Activated CD4-positive, alpha-beta T cell treated with anti-CD3 and anti-CD28 coated beads for 36 hours (primary cell): ENCODE measurements at places on chromosomes 5 and 9.
A peak's percentile ranks its signal among the peaks of the same experiment; 100 is the strongest.

GRCh38 chr5:171776213-171776612, 9.4 kb upstream of the SMIM23 start:
- no peak for DNase-seq

DNA sequence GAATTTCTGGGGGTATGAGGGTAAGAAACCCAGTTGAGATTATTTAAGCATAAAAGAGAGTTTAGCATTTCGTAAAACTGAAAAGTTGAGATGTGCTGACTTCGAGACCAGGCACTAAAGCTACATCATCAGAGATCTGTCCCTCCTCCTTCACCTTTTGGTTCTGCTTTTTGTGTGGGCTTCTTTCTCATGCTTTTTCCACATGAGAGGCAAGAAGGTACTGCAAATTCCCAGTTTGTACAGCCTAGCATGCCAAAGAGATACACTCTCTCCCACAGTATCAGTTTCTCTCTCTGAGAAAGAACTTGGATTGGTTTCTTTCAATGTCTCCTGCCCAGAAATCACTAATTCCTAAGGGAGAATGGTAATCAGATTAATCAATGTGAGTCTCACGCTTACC, 584.7 kb downstream of the SEMA5A start:
- DNase-seq = no peak

GRCh38 chr9:22033012-22033630, 24.0 kb upstream of the CDKN2B start:
- no peak for DNase-seq

DNA sequence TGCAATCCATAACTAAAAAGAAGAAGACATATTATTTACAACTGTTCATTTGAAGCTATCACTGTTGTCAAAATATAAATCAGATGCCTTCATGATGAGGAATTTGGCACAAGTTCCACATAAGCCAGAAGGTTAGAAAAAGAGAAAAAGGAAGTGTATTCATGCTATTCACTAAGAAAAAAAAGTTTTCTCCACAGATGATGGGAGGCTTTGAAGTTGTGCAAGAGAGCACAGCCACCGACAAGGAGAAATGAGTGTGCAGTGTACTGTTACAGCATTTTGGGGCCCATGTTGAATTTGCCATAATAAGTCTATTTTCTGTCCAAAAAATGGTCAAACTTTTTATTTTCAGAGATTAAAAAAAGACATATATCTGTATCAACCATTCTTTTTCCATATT, 32.9 kb upstream of the IFNK start:
- no peak for DNase-seq

DNA sequence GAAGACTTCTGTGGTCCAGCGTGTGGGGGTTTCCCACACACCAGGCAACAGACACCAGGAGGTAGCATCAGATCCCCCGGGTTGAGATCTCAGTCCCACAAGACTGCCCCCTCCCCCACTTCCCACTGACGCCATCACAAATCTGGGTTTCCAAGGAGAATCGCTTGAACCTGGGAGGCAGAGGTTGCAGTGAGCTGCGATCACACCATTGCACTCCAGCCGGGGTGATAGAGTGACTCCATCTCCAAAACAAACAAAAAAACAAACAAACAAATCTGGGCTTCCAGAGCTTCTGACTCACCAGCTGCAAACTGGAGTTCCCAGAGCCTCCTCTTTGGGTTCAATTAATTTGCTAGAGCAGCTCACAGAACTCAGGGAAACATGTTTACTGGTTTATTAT, 4.7 kb upstream of the GBGT1 start:
- no peak for DNase-seq

DNA sequence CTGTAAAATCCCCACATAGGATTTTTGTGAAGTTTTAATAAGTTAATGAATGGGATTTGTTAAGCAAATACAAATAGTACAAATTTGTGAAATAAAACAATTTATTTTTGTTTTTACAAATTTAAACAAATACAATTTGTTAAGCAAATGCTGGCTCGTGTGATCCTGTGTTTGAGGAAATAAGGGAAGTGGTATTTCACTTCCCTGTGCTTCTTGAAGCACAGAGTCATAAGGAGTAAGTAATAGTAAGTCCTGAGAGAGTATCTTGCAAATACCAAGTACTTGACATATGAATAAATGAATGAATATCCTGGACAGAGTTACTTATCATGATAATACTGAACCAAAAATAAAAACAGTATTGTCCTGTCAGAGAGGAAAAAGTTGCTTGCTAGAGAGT, 9.1 kb downstream of the SMIM3 start:
- DNase-seq = no peak

- no peak for DNase-seq
Measured at GRCh38 chr9:72228282-72228681, 79.0 kb downstream of the GDA start.

- no peak for DNase-seq
Measured at GRCh38 chr9:35179347-35180280, 17.8 kb downstream of the UNC13B start.

- no peak for DNase-seq
Measured at GRCh38 chr9:135010921-135011320, 76.5 kb upstream of the OLFM1 start.

DNA sequence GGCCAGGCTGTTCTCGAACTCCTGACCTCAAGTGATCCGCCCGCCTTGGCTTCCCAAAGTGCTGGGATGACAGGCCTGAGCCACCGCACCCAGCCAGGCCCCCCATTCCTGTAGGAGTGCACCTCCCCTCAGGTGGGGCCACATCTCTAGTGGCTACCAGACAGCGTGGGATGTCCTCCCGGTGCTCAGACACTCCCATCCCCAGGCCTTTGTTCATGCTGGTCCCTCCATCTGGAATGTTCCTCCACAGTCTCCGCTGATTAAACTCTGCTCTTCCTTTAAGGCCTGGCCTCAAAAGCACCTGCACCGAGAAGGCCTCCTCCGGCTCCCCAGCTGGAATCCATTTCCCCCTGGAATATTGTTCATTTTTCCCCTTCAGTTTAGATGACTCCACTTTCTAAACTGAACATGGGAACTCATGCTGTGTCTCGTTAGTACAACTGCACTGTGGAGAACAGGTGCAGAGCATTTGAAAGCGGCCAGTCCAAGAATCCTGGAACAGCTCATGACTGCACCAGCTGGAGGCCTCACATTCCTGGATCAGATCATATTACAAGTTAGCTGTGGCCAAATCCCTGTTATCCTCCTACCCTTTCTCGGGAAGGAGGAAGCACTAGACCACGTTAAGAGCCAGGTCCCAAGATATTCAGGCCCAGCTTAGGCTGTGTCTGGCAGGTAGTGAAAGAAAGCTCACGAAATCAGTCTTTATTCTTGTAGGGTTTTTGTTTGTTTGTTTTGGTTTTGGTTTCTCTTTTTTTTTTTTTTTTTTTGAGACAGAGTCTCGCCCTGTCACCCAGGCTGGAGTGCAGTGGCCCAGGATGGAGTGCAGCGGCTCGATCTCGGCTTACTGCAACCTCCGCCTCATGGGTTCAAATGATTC, 10.8 kb upstream of the PRRC2B start:
- DNase-seq = no peak

DNA sequence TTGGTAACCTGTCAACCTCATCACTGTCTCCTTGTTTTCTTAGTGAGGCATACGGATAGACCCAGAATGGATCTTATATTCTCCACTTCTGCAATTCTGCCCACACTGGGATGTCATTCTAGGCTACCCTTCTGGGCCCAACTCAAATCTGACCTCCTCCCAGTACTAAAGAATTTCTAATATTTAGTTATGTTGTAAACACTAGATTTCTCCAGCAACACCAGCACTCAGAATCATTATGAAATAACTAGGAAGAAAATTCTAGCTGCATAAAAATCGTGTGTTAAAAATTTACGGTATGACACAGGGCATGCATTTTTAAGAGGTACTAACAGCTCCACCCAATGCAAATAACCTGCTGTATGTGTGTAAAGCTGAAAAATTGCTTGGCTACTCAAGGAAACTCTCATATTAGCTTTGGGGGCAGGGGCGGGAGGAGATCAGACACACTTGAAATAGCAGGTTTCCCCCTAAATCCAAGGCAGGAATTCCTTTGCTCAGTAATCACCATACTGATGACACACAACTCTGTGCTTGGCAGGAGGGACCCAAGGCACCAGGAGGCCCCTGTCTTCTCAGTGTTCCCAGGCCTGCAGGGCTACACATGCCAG, 27.3 kb downstream of the MACROH2A1 start:
- no peak for DNase-seq

- DNase-seq = no peak
Measured at GRCh38 chr9:96524764-96525163, 74.8 kb downstream of the HABP4 start.

- peak; percentile 84 for DNase-seq
Measured at GRCh38 chr9:34992376-34992951, 2.9 kb downstream of the DNAJB5 start.

- DNase-seq = no peak
Measured at GRCh38 chr9:83509402-83509801, 28.8 kb downstream of the FRMD3 start.

- DNase-seq = no peak
Measured at GRCh38 chr9:95773053-95773418, 102.5 kb upstream of the ERCC6L2 start.

GRCh38 chr9:120893611-120894307, 16.8 kb upstream of the PHF19 start:
- peak; percentile 52 for DNase-seq

DNA sequence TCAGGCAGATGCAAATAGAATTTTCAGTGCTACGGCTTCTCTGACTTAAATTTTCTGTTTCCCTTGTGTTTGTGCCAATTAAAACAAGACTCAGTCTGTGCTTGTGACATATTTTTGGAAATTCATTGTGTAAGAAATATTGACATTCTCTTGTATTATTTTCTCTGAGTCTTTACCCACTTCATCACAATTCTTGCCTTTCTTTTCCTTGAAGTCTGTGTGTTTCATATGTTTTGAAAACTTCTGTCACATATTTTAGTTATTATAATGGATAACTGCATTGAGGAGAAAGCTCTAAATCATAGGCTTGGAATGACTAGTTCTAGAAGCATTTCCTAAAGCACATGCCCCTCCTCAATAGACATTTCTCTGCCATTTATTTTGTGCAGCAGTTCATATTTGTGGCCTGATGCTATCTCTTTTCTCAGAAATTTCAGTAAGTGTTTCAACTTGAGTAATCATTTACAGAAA, 206.6 kb downstream of the PALM2AKAP2 start:
- DNase-seq = no peak

GRCh38 chr9:75039801-75040200, 11.7 kb upstream of the CARNMT1 start:
- DNase-seq = peak; percentile 56

- no peak for DNase-seq
Measured at GRCh38 chr5:123802298-123802951, 290.4 kb downstream of the CSNK1G3 start.

GRCh38 chr5:78320401-78320800, 25.9 kb upstream of the AP3B1 start:
- peak; percentile 8 for DNase-seq

DNA sequence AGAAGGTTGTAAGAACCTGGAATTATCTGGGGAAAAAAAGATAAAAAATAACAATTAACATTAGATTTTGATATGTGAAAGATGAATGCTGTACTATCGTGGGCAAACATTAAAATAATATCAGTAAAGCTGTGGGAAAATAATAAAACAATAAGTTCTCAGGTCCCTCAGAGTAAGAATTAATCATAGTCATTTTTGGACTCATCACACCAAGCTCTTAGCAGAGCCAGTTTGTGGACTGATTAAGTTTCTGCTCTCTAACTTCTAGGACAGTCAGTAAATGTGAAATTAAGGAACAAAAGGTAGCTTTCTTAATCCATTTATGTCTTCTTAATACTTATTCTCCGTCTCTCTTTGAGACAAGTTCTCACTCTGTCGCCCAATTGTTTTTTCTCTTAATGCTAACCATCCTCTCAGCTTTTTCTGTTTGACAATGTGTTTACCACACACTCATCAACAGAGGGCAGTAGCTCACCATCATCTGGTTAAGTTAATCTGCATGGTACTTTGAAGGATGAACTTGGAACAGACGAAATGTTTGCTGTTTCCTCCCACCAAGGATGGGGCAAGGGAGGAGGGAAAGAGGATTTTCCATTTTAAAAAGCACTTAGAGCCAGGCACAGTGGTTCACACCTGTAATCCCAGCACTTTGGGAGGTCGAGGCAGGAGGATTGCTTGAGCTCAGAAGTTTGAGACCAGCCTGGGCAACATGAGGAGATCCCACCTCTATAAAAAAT, 5.3 kb upstream of the ACO1 start:
- DNase-seq = peak; percentile 56

GRCh38 chr9:121748727-121749423, 97.4 kb downstream of the DAB2IP start:
- DNase-seq = no peak

DNA sequence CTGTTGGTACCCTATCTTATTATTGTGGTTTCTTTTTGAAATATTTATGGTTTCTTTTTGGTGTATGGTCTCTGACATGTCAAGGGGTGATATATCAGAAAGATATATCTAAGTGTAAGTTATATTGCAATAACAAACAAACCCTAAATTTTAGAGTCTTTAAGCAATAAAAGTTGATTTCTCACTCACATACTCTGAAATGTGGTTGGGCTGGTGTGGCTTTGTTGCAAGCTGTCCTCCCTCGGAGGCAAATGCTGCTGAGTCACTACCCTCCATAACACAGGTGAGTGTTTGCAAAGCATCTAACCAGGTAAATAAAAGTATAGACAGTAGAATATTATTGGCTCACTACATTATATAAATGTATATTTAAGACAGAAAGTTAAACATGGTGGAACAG, 253.2 kb downstream of the CDH18 start:
- no peak for DNase-seq

DNA sequence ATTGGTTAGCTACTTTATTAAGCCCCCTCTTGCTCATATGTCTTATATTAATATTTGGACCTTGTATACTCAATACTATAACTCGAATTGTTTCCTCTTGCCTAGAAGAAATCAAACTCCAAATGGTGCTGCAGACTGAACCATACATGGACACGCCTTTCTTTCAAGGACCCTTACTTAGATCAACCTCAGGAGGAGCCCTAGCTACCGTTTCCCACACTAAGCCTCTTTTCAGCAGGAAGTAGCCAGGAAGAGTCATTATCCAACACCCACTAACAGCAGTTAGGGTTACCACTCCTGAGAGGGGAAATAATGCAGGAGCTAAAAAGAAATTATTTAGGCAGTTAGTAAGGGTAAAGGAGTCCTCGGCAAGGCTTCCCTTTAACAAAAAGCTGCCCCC, 243.8 kb upstream of the PUM3 start:
- DNase-seq = no peak

- no peak for DNase-seq
Measured at GRCh38 chr9:133113949-133114885, 6.8 kb downstream of the RALGDS start.

DNA sequence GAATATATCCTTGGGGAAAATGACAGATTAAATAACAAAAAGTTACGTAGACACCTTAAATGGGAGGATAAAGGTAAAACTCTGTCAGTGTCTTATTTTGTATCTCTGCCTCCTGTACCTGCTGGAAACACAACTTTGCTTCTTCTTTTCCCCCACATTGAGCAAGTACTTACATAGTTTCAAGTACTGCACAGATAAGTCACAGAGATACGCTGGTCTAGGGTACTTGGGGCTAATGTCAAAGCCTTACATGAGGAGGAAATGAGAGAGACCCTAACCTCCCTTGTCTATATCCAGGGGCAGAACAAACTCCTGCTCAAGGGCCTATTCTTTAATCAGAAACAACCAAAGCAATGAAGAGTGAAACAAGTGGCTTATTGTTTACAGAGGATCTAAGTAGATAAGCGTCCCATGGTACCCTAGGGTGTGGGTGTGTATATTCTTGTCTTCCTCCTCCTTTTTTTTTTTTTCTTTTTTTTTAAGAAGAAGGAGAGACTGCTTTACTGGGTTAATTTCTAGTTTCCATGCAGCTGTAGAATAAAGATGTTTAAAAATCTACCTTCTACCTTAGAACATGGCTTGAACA, 43.1 kb downstream of the ELL2 start:
- DNase-seq = no peak
